RPMI8226 (cell line): ENCODE measurements at places on chromosomes 4 and X.
A peak's percentile ranks its signal among the peaks of the same experiment; 100 is the strongest.

DNA sequence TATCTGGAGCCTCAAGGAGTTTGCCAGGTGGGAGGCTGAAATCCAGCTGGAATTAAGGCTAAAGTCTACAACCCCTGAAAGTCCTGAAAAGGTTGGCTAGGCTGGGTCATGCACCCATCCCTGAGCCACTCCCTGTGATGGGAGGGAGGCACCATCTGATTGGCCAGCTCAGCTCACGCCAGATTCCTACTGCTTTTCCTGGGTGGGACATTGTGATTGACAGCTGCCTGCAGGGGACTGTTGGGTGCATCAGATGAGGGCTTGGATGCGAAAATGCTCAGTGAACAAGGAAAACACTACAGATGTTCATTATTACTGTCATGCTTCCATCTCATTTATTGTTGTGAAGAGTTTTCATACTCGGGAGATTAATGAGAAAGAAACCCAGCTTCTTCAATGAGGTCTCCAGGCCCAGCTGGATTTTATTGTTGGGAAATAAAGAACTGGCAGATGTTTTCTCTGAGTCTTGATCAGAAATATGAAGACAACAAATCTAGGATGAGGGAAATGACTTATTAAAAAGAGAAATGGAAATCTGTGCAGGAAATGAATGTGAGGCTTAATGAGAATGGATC, 185.9 kb downstream of the STK32B start:
- no peak for DNase-seq

DNA sequence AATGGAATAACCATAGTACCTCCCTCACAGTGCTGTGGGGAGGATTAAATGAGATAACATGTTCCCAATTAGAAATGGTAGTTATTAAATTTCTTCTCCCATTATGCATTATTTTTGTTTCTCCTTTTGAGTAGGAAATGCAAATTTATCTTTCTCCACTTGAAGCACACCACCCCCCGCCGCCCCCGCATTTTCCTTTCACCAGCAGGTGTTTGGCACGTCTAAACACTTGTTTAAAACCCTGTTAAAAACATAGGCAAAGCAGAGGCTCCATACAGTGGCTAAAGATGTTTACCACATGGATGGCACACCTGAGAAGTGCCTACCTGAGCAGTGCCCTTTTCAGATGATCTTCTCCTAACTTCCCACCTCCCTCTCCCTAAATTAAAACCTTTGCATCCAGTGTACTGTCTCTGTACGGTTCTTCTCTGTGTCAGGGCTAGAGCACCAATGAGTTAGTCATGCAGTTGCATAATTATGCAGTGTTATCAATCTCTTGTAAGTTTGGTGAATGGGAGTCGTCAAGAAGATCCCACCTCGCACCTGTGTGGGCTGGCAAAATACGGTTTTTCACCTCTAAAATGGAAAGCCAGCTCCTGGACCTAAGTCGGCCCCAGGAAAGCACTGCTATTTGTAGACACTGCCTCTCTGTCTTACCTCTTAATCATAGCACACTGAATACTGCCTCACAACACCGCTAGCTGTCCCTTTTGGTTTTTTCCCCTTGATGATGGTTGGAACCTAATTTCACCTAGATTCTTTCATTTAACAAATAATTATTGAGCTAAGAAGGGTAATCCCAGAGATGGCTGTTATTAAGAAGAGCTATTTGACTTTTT, 122.0 kb downstream of the CT47B1 start:
- DNase-seq = no peak

DNA sequence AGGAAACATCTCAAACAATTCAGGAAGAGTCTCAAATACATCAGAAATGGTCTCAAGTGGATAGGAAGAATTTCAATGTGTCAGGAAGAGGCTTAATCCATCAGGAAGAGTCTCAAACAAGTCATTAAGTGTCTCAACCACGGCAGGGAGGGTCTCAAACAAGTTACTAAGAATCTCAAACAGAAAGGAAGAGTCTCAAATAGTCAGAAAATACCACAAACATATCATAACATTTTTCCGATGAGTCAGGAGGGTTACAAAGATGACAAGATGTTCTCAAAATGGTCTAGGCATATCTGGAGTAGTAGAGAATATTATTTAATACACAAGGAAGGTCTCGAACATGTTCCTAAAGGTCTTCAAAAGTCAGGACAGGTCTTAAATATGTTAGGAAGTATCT, 109.3 kb upstream of the USP9X start:
- no peak for DNase-seq

DNA sequence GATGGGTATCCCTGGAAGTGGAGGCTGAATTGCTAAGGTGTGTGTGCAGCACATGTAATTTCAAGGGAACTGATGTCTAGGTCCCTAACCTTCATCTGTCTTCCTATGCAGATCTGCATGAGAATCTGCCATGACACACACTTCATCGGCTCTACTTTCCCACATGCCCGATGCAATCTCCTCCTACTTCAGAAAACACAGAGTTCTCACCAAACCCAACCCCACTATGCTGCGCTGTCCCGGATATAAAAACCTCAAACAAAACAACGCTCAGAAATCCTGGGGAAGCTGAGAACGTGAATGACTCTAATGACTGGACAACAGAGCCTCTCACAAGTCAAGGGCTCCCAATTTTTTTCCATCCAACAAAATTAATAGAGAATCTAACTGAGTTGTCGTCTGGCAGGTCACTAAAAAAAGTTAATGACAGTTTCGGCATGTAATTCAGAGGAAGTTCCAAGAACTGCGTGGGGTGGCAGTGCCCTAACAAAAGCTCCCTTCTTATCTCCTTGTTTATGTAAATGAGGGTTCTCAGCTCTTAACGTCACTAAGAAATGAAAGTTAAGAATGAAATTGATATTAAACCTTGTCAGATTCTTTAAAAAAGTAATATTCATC, 39.0 kb downstream of the STX18 start:
- DNase-seq = no peak

DNA sequence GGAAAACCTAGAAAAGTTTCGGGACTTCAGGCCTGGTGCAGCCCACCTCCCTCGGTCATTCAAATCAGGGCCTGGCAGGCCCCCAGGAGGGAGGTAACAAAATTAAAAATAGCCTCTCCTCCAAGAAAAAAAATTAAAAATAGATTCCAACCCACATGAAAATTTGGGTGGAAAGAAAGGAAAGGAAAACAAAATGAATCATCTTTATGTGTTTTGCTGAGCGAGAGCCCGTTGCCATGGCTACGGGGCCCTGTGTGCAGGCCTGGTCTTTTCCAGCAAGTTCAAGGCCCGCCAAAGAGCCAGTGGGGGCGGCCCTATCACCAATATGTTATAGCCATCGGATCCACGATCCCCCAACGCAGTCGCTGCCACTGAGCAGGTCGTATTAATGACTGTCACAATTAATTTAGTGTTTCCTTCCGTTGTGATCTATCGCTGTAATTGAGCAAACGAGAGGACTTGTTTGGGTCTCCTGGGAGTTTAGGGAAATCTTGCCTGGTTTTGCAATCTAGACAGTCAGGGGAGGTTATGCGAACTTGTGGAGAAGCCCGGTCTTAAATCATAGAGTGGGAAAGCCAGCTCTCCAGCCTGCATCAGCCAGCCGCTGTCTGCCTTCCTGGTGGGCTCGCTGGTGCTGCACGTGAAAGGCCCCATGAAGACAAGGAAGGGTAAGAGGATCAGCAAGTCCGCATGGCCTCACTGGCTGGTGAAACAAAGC, 452.4 kb downstream of the BCOR start:
- DNase-seq = no peak

GRCh38 chrX:103254171-103254824, 657 bp downstream of the TCEAL8 start:
- DNase-seq = peak; percentile 12

- DNase-seq = peak; percentile 12
Observed at GRCh38 chr4:138405466-138405891, 163.3 kb upstream of the SLC7A11 start.

DNA sequence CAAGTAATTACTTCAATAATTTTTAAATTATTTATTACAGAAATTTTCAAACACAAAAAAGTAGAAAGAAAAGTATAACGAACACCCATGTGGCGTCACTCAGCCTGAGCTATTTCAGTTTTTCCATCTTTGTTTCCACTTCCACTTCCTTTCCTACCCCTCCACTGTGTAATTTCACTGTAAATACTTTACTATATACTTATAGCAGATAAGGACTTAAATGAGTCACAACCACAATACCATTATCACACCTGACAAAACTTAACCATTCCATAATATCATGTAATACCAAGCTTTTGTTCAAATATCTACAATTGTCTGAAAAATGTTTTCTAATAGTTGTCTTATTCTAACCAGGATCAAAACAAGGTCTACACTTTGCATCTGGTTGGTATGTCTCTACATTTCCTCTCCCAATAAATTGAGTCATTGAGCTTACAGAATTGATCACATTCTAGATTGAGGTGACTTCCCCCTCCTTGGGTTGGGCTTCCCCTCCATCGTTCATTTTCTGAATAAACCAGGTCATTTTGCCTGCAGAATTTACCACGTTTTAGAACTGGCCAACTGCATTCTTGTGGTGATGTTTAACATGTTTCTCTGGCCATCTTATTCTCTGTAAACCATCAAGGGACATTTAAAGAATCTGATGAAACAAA, 48.7 kb downstream of the ATP10D start:
- DNase-seq = no peak

GRCh38 chr4:145248971-145249370, 68.6 kb upstream of the OTUD4 start:
- DNase-seq = no peak

- DNase-seq = no peak
Observed at GRCh38 chr4:172225457-172225856, 412.3 kb downstream of the GALNTL6 start.

GRCh38 chr4:182255441-182256190, 12.4 kb downstream of the TENM3 start:
- no peak for DNase-seq

DNA sequence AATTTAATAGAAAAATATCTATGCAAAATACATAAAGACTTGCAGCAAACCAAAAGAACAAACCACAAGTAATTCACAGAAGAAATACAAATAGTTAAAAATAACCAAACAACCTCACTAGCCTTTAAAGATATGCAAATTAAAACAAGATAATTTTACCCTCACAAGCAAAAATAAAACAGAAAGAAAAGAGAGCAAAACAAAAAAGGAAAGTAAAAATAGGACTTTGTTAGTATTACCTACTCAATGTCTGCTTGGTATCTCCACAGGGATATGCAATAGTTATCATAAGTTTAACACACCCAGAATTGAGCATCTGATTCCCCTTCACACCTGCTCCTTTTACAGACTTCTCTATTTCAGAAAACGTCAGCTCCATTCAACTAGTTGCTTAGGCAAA, 737.5 kb upstream of the MAGEB2 start:
- DNase-seq = no peak

GRCh38 chr4:40357738-40358137, 22.6 kb downstream of the CHRNA9 start:
- no peak for DNase-seq

DNA sequence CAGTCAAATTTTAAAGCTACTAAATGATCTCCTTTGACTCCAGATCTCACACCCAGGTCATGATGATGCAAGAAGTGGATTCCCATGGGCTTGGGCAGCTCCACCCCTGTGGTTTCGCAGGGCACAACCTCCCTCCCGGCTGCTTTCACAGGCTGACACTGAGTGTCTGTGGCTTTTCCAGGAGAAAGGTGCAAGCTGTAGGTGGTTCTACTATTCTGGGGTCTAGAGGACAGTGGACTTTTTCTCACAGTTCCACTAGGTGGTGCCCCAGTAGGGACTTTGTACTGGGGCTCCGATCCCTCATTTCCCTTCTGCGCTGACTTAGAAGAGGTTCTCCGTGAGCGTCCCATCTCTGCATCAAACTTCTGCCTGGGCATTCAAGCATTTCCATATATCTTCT, 845.2 kb downstream of the PCDH18 start:
- peak; percentile 4 for DNase-seq

DNA sequence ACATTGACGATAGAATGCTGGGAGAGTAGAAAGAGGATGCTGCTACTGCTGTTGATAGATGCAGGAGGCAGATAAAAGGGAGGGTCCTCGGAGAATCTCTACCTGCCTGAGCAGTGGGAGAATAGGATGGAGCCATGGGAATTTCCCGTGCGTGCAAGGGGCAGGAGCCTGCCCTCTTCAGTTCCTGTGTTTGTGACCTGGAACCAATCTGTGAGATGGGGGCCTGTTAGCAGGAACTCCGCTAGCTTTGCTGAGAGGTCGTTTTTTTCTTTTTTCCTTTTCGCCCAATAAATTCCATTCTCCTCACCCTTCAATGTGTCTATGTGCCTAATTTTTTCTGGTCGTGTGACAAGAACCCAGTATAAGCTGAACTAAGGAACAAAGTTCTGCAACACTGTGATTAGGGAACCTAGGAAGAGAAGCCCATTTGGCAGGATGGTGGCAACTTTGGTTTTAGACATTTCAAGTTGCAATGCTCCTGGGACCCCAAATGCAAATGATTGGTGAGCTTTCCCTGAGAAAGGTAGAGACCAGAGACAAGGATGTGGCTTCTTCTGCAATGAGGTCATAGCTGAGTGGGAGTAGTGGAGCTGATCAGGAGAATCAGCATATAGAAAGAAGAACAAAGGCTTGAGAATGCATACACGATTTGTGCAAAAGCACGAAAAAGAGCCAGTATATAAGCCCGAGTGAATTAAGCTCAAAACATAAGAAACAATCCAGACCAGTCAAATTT, 23.9 kb downstream of the SLC39A8 start:
- no peak for DNase-seq

DNA sequence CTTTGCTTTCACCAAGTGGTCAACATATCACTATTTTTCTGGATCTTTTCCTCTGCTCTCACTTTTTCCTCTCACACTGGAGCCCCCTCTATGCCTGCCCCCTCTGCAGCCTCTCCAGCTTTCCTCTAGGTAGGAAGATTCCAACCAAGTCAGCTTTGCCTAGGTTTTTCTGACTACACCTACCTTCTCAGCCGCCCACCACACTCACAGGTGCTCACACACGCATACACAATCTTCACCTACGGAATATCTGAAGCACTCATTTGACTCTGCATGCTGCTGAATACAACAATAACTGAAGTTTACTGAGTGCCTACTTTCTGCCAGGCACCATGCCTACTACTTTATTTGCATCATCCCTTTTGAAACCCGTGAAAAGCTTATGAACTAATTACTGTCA, 328.0 kb downstream of the PPP3CA start:
- DNase-seq = no peak

- no peak for DNase-seq
Observed at GRCh38 chr4:7693711-7694110, 245.9 kb downstream of the AFAP1 start.

DNA sequence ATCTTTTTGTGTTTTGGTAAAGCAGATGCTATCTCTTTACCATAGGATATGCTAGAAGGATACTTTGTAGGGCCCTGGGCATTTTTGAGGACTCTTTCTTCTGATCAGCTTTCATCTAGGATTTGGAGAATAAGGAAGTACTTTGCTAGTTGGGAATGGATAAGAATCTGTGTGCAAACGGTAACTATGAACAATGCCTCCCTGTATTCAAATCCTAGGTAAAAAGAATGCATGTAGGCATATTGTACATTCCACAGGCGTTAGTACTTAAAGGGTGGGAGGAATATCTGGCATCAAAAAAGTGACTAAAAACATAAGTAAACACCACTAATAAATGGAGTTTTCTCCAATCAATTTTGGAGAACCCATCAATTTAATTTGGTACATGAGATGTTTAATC, 59.7 kb downstream of the SH3BGRL start:
- no peak for DNase-seq

- no peak for DNase-seq
Observed at GRCh38 chr4:125389713-125390112, 75.0 kb downstream of the FAT4 start.

GRCh38 chr4:85154591-85154990, 188.1 kb upstream of the WDFY3 start:
- no peak for DNase-seq

- DNase-seq = peak; percentile 46
Observed at GRCh38 chr4:18689308-18690115, 668.0 kb upstream of the LCORL start.
